ENCODE measurements at places on chromosomes 7 and 10.

DNA sequence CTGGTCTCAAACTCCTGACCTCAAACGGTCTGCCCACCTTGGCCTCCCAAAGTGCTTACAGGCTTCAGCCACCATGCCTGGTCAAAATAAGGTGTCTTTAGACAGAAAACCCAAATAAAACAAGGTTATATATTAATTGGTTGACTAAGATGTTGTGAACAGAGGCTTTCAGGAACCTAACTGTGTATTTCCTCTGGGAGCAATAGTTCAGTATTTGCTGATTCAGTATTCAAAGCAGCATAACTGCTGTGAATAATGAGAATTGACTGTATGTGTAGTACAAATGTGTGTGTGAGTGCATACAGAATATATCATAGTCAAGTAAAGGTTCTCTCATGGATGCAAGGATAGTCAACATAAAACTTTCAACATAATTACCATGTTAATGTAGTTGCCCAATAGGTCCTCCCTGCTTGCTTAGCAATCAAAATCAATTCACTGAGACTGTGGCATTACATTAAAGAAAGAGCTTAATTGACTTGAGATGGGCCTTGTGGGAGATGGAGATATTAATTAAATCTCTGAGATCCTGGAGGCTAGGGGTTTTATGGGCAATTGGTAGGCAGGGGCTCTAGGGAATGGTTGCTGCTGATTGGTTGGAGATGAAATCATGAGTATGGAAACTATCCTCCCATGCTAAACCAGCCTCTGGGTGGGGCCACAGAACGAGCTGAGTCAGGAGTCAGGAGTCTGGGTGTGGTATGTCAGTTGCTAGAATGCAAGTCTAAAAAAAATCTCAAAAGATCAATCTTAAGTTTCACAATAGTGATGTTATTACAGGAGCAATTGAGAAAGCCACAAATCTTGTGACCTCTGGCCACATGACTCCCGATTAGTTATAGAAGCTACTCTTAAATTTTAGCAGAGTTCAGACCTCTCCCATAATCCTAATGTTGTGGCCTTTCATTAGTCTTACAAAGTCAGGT, 162.7 kb downstream of the AKR1D1 start:
- no peak for DNase-seq

- no peak for DNase-seq
Measured at GRCh38 chr10:90179696-90180407, 478.5 kb downstream of the KIF20B start.

- DNase-seq = no peak
Measured at GRCh38 chr10:10014846-10015245, 1002.8 kb upstream of the CELF2 start.

GRCh38 chr7:92784935-92785334, 51.4 kb downstream of the CDK6 start:
- no peak for DNase-seq

DNA sequence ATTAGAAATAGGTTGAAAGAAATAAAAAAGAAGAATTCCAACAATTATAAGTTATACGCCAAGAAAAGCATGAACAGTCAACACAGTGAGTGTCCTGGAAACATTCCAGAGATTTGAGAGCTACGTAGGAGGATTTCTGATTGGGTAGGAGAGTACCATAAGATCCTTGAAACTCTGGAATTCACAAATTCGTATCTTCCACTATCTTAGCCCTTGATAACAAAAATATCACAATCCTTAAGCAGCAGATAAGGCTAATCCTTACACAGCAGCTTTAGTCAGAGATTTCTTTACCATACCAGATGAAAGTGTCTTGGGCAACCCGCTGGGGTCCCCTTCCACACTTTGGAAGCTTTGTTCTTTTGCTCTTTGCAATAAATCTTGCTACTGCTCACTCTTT, 8.2 kb downstream of the TPK1 start:
- no peak for DNase-seq

- DNase-seq = no peak
Measured at GRCh38 chr10:97466755-97467154, 20.8 kb downstream of the ZDHHC16 start.

DNA sequence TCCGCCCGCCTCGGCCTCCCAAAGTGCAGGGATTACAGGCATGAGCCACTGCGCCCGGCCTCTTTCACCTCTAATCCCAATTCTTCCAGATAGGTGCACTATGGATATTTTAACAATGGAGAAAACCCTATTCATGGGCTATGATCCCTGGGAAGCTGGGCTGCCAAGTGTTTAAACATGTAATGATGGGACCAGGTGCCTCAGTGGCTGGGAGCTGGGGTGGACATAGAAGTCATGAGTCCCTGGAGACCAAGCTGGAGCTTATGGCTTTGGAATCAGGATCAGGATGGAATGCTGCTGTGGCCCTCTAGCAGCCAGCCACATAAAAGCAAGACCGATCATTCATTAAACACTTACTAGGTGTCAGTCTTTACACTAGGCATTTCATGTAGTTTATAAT, 41.8 kb upstream of the IGFBP3 start:
- DNase-seq = no peak

GRCh38 chr7:44323381-44324203, 1.8 kb downstream of the CAMK2B start:
- no peak for DNase-seq
